ENCODE measurements at places on chromosomes 2 and 18. TPM values are rescaled to one million over a fixed set of nuclear protein-coding genes. Genes with fewer than 3 reads are reported as not detected.

ALPG gene
- not detected for total RNA-seq

PCARE gene
- total RNA-seq: not detected

BUB1 gene
- 266 TPM for total RNA-seq

ONECUT2 gene
- total RNA-seq: 0.15 TPM

PHOSPHO2 gene
- total RNA-seq: 16.8 TPM

GPAT2 gene
- total RNA-seq: not detected

- no peak for DNase-seq
Measured at GRCh38 chr2:39416140-39416539, 20.9 kb downstream of the MAP4K3 start.

GRCh38 chr2:39898934-39899333 is 119.9 kb upstream of the THUMPD2 start:
- DNase-seq: no peak

DNA sequence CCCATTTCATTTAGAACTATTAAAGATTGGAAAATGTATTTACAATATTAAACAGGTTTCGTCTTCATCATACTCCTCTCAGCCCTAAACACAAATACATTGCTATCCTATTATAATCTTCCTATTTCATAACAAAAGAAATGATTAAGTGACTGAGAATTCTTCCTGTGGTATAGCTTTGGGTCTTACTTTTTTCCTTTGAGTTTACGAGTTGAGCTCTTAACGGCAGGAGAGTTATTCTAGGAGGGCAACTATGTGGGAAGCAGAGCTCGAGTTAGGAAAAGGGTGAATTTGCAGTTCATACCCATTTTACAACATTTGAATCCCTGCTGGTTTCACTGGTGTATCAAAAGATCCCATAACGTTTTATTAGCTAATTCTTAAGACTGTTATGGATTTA is 105.0 kb downstream of the FIGN start:
- no peak for DNase-seq

- DNase-seq: no peak
Measured at GRCh38 chr18:51229328-51229727, 31.8 kb upstream of the MEX3C start.

DNA sequence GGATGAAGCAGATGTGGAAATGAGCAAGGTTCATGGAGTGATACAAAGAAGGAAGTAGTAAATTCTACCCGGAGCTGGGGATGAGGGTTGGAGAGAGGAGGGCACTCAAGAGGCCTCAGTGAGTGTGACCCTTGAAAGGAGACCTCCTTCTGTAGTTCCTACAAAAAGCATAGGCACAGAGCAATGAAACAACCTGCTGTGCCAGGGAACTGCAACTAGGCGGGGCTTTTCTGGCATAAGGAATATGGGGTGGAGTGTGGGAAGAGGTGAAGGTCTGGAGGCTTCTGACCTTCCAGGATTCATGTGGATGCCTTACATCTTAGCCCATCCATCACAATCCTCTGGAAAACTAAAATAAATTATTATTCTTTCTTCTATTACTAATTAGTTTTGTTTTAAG is 25.5 kb upstream of the PGAP1 start:
- no peak for DNase-seq

GRCh38 chr2:176464886-176465564 is 195.8 kb downstream of the MTX2 start:
- DNase-seq: no peak

GRCh38 chr2:103738108-103738507 is 976.3 kb downstream of the TMEM182 start:
- DNase-seq: no peak

GRCh38 chr18:25457126-25457525 is 105.2 kb upstream of the ZNF521 start:
- no peak for DNase-seq

DNA sequence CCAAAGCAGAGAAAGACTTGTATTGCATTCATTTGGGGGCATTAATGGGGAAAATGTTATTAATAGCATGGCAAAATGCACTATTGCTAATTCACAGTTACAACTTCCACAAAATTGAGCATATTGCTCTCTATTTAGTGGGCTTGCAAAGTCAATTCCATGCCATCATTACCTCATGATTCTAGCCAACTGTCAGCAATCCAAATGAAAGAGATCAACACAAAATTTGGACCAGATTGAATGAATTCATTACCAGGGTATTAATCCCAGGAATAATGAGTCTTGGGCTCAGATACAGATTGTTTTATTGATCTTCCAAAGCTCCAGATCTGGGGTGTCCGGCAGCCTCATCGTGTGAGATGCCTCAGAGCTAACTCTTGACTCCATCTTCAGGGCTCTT is 38.3 kb downstream of the NXPH2 start:
- no peak for DNase-seq

- DNase-seq: no peak
Measured at GRCh38 chr18:46571756-46572155, 85.3 kb downstream of the LOXHD1 start.

- no peak for DNase-seq
Measured at GRCh38 chr2:108629417-108629816, 89.9 kb upstream of the RANBP2 start.

- no peak for DNase-seq
Measured at GRCh38 chr2:169525434-169525833, 15.9 kb downstream of the KLHL41 start.

DNA sequence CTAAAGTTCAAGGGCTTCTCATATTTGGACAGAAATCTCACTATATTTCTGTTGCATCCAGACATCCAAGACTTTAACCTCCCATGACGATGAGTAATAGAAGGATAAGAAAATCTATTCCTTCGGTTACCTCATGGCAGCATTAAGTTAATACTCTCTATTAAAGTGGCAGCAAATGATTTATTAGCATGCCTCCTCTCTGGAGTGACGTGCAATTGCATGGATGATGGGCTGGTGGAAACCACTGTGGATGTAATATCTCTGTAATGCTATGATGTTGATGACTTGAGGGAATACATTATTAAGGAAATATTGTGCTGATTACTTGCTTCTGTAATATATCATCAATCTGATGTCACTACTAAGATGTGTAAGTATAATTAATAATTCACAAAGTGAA is 336.8 kb downstream of the DSEL start:
- DNase-seq: no peak

DNA sequence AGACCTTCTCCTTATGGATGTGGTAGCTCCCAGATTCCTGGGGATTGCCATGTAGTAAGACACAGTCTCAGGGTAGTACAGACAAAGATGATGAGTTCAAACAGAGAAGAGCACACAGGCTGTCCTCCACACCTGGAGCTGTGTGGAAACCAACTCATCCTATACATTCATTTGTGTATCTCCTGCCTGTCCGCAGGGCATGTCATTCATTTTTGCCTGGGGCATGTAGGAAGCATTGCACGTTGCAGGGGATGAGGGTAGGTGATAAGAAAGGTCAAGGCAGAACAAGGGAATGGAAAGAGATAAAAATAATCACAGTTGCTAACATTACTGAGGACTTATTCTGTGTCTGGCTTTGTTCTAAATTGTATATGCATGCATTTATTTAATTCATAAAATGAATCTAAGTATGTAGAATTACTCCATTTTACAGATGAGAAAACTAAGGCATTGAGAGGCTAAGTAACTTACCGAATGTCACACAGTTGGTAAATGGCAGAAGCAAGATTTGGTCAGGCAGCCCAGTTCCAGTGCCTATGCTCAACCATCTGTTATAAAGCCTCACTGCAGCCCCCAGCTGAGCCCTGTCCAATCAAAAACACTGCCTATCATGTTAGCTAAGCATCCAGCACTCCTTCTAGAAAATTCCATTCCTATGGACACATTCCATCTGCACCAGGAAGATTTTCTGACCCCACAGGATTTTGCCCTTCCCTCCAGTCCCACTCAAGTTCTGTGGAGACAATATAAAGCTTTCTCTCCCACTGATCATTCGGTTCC is 81.0 kb downstream of the SUMO1 start:
- DNase-seq: no peak
